ENCODE measurements at places on chromosomes 5 and 9.

- DNase-seq: no peak
Observed at GRCh38 chr5:131637694-131638093, 2.7 kb upstream of the RAPGEF6 start.

- no peak for DNase-seq
Observed at GRCh38 chr5:136425921-136426320, 60.6 kb upstream of the TRPC7 start.

GRCh38 chr9:89701221-89701798, 96.5 kb downstream of the GADD45G start:
- no peak for DNase-seq

DNA sequence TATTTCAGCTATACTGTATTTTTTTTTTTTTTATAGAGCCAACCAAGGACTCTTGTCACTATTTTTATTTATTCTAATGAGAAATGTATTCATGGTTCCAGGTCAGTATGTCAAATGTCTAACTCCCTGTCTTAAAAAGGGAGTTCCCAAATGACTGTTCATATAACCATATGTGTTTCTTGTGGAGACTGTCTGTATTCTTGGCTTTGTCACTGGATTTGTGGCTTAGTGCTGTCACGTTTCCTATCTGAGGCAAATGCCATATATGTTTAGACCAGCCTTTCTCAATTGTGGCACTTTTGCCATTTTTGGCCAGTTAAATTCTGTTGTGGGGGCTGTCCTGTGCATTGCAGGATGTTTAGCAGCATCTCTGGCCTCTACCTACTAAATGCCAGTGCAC, 3.1 kb downstream of the GCNT1 start:
- DNase-seq: no peak

DNA sequence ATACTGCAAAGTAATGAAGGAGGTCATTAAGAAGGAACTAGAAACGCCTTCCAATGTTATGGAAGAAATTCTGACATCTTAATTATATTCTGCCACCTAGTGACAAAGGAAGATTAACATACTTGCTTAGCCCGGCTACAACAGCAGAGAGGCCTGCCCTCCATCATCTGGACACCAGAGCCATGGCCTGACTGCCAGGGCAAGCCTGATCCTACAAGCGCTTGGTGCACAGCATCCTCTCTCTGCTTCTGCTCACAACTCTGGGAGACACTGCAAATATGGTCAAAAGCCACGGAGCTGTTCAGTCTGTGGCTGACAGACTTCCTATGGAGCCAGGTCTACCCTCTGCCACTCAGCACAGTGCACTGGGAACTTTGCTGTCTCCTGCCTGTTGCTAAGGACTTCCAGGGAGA, 87.3 kb upstream of the SLC44A1 start:
- peak; percentile 75 for DNase-seq

DNA sequence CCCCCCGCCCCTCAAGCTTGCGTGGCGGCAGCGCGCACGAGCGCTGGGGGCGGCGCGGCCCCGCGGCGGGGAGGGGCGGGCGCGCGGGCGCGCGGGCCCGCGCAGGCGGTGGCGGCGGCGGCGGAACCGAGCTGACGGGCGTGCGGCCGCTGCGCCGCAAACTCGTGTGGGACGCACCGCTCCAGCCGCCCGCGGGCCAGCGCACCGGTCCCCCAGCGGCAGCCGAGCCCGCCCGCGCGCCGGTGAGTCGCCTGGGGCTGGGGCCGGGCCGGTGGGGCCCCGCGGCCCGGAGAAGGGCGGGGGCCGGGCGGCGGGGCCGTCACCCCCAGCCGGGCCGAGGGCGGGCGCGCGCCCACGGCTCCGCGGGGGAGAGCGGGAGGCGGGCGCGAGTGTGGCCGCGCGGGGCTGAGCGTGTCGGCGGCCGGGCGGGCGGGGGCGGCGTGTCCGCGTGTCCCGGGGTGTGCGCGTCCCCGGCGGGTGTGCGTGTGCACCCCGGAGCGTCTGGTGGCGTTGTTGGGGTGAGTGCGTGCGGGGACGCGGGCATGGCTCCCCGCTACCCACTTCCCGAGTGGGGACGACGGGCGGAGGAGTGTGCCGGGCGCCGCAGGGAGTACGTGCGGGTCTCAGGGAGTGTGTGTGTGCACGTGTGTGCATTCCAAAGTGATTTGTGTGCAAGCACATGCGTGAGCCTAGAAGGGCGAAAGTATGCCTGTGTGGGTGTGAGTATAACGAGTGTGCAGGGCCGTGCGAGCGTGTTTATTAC, at the start of gene NEK6:
Gene NEK6 (plus strand): TSS at position 106 of the 763 bp plus-strand sequence. CDS start 44,016 bp downstream, outside the sequence.
- no peak for DNase-seq

DNA sequence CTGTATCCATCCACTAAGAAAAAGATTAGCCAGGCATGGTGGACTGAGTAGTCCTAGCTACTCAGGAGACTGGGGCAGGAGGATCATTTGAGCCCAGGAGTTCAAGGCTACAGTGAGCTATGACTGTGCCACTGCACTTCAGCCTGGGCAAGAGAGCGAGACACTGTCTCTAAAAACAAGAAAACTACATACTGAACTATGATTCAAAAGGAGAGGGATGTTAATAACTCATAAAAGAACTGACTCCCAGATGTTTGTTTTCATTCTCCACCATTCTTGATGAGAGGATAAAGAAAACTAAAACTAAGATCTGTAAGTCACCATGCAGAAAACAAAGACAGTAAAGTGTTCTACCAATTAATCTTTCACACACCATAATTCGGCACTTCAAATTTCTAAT, 53.5 kb downstream of the AUH start:
- DNase-seq: no peak

DNA sequence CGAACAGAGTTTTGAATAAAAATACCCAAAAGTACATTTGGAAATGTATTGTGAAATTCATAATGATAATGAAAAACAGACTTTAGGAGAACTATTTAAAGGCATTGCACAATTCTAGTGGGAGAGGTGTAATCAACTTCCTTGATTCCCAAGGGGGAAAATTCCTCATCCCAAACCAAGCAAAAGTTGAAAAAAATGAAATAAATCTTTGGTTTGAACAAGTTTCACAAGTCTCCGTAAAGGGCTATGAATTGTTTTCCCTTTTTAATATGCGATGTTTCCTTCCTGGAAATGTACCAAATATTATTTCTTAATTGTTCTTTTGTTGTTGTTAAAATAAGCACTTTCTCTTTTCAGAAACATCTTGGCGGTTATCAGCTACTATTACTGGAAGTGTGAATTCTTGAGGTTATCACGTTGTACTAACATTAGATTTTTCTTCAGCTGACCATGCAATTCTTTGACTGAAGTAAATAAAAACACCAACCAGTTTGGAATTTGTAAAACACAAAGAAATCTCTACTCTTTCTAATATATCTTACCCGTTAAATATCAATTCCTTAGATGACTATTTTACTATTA, 59.3 kb downstream of the SVEP1 start:
- no peak for DNase-seq

DNA sequence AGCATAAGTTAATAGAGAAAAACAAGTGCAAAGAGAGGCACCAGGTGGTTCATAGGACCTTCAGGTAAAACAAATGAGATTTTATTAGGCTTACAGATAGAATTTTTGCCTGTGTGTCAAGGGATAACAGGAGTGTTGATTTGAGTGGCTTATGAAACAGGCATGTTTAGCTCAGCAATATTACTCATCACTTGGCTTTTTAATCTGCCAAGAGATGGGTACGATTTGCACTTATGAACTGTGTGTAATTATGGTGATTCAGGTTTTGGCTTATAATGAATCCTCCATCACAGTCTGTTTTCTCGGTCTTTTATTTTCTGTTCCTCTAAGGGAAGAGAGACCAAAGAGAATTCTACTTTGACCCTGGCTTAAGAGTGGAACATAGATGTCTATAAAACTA, 199.3 kb downstream of the DMRTA1 start:
- no peak for DNase-seq

- DNase-seq: no peak
Observed at GRCh38 chr9:124001866-124002525, 9.6 kb upstream of the LHX2 start.

- DNase-seq: peak; percentile 20
Observed at GRCh38 chr9:127347831-127348776, 48.9 kb upstream of the SLC2A8 start.

DNA sequence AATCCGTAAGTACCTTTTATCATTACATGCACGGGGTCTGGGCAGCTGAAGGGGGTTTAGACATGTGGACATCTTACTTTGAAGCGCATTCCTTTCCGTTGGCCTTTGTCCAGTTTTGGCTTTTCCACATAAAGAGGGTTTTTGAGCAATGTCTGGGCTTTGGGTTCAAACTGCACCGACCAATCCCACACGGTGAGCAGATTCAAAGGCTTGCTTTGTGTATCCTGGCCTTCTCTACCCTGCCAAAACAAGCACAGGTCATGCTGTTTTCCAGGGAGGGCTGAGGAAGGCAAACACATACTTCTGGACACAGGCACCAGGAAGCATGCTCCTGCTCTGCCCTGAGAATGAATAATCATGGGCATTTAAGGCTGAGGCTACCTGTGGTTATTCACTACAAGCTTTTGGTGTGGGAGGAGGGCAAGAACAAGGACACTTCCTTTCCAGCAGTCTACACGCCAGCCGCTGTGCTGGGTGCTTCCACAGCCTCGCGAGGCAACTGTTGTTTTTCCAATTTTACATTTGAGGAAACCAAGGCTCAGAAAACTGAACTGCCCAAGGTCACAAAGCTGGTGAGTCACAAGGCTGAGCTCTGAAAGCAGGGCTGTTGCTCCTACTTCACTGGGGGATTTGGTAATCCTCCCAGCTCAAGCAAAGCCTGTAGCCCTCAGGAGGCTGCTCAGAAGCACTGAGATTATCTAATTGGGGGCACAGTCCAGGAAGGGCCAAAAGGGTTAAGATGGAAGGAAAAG, 59.8 kb upstream of the GOLPH3 start:
- DNase-seq: peak; percentile 72

DNA sequence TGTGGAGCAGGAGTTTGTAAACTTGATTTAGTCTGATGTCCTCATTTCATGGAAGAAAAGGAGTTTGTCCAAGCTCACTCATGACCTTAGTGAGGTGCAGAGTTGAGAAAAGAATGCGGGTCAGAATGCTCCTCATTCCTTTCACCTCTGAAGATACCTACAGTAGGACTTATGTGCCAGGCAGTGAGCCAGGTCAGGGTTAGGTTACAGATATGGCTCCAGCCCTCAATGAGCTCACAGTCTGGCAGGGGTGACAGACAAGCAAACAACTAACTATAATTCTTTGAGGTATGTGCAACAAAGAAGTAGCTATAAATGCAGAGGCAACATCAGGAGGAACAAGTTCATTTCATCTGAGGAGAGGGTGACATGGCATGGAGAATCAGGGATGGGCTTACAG, 102.5 kb downstream of the SPATA31D1 start:
- no peak for DNase-seq

DNA sequence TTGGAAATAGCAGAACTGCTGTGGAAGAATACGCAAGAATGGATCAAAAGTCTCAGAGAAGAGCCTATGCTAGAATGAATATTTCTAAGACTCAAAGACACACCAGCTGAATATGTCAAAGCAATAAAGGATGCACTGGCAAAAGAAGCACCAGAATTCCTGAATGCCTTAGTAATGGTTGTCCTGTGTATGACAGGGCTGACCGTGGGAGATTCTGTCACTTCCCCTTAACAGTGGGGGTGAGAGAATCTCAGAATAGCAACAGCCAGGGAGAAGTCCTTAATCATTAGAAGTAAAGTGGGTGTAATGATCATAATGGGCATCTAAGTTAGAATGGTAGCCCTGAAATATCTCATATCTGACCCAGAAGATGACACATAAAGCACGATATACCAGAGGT, 14.6 kb upstream of the PRR16 start:
- DNase-seq: no peak

- DNase-seq: no peak
Observed at GRCh38 chr9:88990729-88991065, 571 bp upstream of the S1PR3 start.

GRCh38 chr5:132506094-132506692, 15.6 kb upstream of the IRF1 start:
- peak; percentile 74 for DNase-seq

DNA sequence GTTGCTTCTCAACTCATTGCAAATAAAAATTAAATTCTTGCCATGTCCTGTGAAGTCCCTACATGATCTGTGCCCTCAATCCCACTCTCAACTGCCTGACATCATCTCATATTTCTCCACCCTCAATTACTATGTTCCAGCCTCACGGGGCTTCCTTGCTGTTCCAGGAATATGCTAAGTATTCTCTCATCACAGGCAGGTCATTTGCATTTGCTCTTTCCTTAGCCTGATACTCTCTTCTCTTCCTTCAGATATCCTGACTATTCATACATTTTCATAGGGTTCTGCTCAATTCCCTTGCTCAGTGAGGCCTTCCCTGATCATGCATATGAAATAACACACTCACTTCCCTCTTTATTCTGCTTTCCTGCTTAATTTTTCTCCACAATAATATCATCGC, 135.1 kb upstream of the DAB2 start:
- no peak for DNase-seq

GRCh38 chr9:130172161-130172857, at the start of gene NCS1:
TSS of gene NCS1 (plus strand) at chr9:130172404. CDS start at chr9:130172664, 260 bp downstream.
- no peak for DNase-seq

GRCh38 chr5:94440015-94440414, 178.4 kb downstream of the KIAA0825 start:
- no peak for DNase-seq

- no peak for DNase-seq
Observed at GRCh38 chr5:143290125-143290524, 113.4 kb downstream of the NR3C1 start.

DNA sequence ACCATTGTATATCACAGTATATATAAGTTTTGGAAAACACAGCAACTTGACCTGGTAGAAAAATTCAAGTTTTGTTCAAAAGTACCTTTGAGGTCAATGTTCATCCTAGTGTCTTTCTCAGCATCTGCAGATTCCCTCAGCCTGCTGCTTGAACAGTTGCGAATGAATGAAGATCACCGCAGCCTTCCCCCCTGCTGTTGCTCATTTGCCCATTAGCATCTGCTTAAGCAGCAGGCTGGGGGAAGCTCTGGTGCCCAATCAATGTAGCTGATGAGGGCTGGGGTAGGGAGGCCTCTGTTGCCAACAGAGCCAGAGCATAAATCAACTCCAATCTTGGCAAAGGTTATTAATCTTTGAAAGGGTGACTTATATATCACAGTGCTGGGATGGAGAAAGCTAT, 586.5 kb upstream of the PTPRD start:
- DNase-seq: no peak

DNA sequence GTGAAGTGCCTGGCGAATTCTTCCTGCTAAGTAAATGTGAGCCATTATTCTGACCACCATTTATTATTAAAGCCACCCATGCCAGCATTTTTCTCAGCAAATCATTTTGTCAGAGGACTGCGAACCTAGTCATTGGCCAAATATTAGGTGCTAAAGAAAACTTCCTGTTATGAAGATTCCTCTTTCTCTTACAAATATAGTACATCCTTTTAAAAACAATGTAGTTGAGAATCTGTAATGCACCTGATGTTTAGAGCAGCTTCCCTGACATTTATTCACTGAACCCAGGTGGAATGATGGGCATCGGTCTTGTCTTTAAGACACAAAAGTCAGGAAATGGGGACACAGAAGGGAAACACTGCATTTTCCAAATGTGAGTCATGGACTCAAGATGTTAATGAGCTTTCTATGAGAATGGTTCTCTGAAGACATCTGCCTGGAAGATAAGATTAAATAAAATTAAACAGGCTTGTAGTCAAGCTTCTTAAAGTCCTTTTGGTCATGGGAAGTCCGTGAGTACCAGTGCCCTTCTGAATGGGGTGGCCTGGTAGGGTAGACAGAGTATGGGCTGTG, 290.6 kb downstream of the FBXL7 start:
- DNase-seq: no peak
